Umbilical cord (tissue), 2 donors: ENCODE measurements at places on chromosomes 7 and 10. TPM values are rescaled to one million over a fixed set of nuclear protein-coding genes. Genes with fewer than 3 reads are reported as not detected.

DNA sequence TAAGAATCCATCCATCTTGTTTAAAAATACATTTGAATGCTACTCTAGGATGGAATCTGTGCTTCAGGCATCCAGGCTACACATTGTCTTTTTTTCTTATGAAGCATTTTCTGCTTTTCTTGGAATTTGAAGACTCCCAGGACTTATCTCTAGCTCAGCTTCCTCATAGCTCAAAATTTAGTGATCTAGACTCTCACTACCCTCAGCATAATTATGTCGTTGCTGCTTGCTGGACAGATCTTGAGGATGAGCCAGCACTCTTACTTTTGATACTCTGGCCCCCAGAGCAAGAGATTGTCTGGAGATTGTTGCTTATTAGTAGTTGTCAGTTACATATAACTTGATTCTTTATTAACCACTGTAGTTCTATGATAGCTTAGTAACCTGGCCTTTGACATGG is 83.3 kb upstream of the FGL2 start:
- DNase-seq, result peak; percentile 69

- DNase-seq, result no peak
Measured at GRCh38 chr10:32104622-32105509, 48.6 kb upstream of the KIF5B start.

GRCh38 chr7:24720283-24720682 is 37.0 kb downstream of the GSDME start:
- no peak for DNase-seq

DNA sequence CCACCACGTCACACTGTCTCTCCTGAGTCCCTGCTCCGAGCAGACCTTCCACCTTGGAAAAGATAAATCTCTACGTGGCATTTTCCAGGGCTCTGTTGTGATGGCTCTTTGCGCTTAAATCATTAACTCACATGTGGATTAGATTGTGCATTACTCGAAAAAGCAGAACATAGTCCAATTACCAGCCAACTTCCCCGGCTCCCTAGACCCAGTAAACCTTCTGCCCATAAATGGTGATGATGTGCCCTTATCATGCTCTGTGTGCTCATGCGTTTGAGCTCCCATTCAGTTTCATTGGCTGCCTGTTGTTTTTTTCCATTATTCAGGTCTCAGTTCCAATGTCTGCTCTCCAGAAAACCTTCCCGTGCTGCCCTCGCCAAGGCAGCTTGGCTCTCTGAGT is 471.2 kb downstream of the GLRX3 start:
- no peak for DNase-seq

DNA sequence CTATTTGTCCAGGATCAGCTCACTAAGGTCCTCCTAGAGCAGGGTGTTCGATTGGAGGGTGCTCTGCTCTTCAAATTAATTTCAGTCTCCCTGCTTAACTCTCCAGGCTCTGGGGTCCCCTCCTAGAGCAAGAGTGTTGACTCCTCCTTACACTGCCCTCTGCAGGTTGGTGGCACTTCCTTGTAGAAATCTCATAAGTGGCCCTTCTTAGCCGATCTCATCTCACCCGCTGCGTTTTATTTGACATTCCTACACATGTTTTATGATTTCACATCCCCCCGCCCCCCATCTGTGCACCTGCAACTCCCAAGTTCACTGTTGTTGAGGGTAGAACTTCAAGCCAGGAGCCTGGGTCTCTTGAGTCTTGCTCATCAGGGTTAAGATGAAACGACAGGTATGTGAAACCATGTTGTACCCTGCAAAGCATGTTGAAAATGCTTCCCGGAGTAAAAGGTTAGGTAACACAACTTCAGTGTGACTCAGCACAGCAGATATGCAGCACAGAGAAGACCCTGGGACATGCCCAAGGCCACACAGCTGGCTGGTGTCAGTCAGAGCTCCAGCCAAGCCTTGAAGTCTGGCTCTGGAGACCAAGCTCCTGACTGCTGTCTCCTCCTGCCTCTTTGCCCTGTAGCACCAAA is 171.2 kb downstream of the PRKAG2 start:
- DNase-seq, result peak; percentile 58

- DNase-seq, result no peak
Measured at GRCh38 chr7:36301914-36302771, 87.5 kb upstream of the ANLN start.

DNA sequence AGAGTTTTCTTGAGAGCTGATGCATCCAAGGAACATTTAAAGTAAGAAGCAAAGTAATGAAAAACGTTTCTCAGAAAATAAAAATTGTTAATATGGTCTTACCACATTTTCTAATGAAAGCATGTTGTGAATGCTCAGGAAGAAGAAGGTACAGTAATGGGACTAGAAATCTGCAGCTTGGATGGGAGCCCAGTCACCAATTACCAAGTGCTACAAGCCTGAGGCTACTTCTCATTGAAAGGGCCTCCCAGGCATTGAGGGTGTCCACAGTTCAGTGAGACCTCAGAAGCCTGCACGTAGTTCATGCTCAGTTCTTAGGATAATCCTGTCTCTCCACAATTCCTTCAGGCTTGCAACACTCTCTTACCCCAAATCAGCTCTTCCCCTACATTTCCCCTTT is 17.6 kb downstream of the PTN start:
- no peak for DNase-seq

DNA sequence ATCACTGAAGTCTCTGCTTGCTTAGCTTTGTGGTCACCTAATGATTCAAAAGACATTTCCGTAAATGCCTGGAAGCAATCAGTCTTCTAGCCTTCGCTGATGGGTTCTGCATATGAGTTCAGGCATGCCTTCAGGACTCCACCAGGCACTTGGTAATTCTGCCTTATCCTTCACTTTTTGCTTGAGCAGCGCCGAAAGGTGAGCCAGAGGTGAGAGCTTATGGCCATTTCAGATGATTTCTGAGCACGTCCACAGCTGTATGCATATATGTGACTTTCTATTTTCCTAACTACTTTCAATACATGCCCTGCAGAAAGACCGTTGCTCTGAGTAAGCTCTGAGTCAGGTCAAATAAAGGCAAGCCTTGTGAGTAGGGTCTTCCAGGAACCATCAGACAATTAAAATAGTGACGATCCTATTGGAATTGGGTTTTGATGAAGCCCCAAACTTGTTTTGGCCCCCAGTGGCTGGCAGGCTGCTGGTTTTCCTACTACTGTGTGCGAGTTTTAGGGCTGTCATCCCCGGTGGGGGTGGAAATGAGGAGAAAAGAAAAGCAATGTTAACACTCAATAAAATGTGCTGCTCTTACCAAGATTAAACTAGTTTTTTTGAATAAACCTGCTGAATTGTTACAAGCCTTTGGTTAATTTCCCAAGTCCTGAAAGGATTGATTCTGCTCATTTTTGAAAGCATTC is 154.4 kb upstream of the AKR1E2 start:
- peak; percentile 75 for DNase-seq

DNA sequence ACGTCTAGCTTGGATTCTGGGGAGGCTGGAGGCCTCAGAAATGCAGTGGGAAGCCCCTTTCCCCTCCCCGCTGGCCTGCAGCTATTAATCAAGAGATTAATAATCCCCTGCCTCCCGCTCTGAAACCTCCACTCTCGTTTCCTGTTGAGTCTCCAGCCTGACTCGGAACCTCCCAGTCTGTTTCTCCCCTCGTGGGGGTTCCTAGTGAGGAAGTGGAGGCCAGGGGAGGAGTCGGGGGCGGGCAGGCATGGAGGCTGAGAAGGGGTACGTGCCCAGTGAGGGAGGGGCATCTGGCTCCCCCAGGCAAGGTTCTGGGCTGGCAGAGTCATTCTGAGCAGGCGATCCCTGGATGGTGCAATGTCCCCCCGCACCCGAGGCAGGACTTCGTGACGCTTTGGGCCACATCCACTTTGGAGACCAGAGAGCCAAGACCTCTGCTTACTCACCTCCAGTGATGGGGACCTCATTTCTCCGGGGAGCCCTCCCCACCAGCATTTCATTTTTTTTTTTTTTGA is 73.6 kb downstream of the COL26A1 start:
- DNase-seq, result peak; percentile 11

DNA sequence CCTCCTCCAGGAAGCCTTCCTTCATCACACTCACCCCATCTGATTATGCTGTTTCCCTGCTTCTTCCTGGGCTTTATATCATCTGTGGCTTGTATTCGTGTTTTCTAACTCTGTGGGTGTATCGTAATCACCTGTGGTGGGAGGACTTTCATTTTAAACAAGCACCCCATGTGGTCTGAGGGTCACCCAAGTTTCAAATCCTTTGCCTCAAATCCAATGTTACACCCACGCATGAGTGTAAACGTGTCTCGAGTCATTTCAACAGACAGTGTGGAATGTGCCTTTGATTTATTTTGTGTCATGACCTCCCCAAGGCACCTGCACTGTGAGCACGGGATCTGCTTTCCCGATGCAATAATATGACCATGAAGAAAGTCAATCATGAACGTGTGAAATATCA is 17.5 kb upstream of the LYZL2 start:
- DNase-seq, result no peak

- DNase-seq, result no peak
Measured at GRCh38 chr10:49567810-49568209, 28.9 kb upstream of the ERCC6 start.

DNA sequence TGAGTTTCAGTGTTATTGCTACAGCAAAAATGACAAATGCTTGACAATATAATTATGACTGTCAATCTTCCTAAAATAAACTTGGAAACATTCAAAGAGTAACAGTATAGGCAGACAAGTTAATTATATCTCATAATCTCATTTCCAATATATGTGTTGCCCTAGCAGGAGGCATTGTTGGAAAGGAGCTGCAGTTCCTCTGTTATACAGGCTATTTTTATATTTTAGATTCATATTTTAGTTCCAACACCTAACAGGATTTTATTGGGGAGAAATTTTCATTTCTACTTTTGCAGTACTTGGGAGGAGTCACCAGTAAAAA is 19.3 kb downstream of the VOPP1 start:
- no peak for DNase-seq

Gene TMEM196
- 14.9 TPM for total RNA-seq

Gene RBM20
- total RNA-seq, result 2.2 TPM

Gene TAS2R4
- 4.1 TPM for total RNA-seq

Gene C10orf67
- total RNA-seq, result 7.7 TPM

Gene CALCR
- 0.48 TPM for total RNA-seq
